Naive B cell (primary cell): ENCODE measurements at places on chromosomes 13 and 19.

- DNase-seq: no peak
Observed at GRCh38 chr13:29718694-29719093, 123.2 kb upstream of the SLC7A1 start.

- DNase-seq: no peak
Observed at GRCh38 chr19:43625918-43626579, 6.6 kb upstream of the ZNF428 start.

- peak; percentile 40 for DNase-seq
Observed at GRCh38 chr13:77696006-77696878, 1.2 kb upstream of the SLAIN1 start.

GRCh38 chr13:51523082-51523518 is 61.2 kb upstream of the WDFY2 start:
- no peak for DNase-seq

GRCh38 chr13:19685437-19685836 is 52.0 kb downstream of the MPHOSPH8 start:
- DNase-seq: no peak

DNA sequence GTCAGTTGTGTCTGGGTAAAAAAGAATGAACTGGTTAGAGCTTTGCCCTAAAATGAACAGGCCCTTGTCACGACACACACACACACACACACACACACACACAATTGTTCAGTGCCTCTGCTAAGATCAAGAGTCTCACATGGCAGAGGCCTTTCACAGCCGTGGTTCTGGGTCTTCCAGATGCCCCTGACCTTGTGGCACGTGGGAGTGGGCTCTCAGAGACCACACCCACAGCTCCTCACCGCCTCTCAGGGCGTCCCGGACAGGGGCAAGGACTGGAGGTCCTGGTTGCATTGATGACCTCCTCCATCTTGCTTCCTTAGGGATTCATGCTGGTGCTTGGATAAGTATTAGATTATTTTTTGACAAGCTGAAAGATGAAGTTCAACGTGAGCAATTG is 101.0 kb downstream of the HSPH1 start:
- no peak for DNase-seq

- peak; percentile 91 for DNase-seq
Observed at GRCh38 chr19:4342615-4343369, 570 bp upstream of the MPND start.

GRCh38 chr13:46195016-46195415 is 13.0 kb upstream of the LCP1 start:
- DNase-seq: no peak

- no peak for DNase-seq
Observed at GRCh38 chr19:8204961-8205360, 4.2 kb upstream of the CERS4 start.

DNA sequence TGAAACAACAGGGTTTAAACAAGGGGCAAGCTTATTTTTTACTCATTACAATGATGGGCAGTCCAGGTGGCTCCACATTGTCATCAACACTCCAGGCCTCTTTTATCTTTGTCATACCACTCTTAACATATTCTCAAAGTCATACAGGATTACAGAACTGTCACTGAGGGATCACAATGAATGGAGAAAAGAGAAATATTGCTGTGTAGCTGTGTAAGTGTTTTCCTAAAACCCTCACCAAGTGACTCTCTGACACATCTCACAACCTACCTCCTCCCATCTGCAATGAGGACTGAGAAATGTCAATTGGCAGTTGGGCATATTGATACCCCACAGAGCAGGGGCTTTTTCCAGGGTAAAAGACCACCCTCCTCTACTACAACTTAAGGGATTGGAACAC is 562.1 kb downstream of the TBC1D4 start:
- no peak for DNase-seq

- no peak for DNase-seq
Observed at GRCh38 chr19:12880551-12881171, 588 bp downstream of the DNASE2 start.

DNA sequence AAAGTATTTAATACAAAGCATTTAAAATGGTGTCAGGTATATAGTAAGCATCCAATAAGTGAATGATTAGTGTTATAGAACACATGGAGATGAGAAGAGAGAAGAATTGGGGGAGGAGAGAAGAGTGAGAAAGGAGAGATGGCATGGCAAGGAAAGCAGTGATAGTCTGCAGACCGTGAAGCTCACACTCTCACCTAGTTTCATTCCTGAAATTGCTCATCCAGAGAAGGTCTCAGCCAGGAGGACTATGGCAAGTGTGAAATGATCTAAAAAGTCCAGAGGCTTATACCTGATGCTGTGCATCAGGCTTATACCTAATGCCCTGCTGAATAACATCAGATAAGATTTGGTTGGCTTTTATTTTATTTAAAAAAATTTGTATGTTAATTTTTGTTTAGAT is 351.6 kb upstream of the KLF12 start:
- DNase-seq: no peak

GRCh38 chr13:29925457-29926097 is 75.2 kb upstream of the UBL3 start:
- no peak for DNase-seq

DNA sequence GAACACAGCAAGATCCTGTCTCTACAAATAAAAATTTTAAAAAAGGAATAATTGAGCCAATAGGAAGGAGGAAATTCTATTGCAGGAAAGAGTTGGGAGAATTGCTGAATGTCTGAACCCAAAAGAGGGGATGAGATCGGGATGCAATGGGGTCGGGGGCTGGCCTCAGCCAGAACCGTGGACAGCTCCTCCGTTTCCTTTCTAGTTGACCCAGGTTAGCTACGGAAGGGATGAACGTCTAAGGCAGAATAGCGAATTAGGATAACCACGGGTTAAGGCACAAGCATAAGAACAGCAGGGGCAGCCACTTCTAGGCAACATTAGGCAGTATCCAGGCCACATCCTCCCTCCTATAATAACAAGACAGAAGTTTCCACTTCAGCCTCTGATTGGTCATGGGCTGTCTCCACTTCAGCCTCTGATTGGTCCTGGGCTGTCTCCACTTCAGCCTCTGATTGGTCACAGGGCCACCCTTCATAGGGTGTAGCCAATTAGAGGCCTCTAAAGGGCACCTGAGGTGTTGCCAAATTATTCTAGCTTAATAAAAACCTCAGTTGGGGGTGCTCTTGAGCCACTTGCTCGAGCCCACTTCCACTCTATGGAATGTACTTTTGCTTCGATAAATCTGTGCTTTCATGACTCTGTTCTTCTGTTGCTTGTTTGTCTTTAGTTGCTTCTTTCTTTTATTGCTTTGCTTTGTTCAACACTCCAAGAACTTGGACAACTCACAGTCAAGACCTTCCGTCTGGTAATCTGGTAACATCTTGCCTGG is 24.9 kb upstream of the TPM4 start:
- DNase-seq: peak; percentile 29

DNA sequence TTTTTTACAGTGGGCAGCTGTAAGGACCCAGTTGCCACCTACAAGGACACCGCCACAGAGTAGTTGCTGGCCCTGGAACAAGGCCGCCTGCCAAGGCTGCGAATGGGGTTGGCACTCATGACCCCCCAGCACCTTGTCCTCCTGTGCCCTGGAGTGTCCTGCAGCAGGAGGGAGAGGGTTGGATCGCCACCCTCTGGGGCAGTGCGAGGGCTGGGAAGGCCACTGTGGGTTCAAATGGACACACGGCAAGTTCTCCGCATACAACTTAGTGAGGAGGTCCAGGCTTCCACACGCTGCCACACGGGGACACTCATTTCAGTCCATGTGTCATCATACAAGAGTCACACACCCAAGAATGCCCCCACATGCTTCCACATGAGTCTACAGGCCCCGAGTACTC is 978 bp downstream of the KLK8 start:
- DNase-seq: no peak

DNA sequence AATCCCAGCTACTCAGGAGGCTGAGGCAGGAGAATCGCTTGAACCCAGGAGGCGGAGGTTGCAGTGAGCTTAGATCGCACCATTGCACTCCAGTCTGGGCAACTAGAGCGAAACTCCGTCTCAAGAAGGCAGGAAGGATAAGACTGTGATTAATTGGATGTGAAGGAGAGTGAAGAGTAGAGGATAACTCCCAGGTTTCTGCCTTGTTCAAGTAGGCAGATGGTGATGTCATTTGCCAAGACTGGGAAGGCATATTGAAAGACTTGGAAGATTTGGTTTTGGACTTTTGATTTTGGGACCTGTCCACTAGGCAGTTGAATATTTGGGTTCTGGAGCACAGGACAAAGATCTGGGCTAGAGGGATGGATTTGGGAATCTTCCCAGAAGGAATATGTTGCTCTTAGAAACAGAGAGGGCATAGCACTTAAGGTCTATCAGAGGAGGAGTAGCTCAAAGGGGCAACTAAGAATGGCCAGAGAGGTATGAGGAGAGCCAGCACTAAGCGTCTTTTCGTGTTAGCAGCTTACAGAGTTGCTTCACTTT is 20.0 kb downstream of the GARRE1 start:
- DNase-seq: no peak

GRCh38 chr13:34721631-34722595 is 220.2 kb upstream of the NBEA start:
- no peak for DNase-seq

DNA sequence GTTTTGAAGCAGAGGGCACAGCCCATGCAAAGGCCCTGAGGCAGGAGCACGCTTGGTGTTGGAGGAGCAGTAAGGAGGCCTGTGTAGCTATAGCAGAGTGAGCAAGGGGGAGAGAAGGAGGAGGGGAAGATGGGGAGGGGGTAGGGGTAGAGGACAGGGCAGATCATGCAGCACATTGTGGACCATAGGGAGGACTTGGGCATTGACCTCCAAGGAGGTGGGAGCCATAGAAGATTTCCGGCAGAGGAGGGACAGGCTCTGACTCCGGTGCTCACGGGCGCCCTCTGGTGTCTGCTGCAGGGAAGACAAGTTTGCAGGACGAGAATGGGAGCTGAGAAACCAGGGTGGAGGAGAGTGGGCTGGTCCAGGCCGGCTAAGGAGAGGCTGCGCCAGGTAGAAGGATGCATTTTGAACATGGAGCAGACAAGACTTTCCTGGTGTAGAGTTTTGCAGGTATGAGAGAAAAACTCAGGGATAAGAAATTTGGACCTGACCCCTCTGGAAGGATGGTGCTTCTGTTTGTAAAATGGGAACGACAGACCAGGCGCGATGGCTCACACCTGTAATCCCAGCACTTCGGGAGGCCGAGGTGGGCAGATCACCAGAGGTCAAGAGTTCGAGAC is 13.7 kb upstream of the CREB3L3 start:
- peak; percentile 75 for DNase-seq

DNA sequence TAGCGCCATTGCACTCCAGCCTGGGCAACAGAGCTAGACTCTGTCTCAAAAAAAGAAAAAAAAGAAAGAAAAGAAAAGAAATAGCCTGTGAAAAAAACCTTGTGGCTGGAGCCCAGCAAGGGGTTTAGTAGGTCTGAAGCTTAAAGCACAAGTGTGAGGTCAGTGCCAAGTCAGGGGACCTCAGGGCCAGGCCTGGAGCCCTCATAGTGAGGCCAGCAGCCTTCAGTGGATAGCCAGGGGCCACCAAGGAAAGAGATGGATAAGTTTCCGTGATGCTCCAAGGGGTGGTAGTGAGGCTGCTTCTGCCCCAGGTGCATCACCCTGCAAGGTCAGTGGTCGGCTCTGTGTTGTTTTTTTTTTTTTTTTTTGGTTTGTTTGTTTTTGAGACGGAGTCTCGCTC is 12.9 kb downstream of the TINCR start:
- DNase-seq: no peak

- no peak for DNase-seq
Observed at GRCh38 chr13:40377783-40378182, 288.7 kb downstream of the FOXO1 start.

DNA sequence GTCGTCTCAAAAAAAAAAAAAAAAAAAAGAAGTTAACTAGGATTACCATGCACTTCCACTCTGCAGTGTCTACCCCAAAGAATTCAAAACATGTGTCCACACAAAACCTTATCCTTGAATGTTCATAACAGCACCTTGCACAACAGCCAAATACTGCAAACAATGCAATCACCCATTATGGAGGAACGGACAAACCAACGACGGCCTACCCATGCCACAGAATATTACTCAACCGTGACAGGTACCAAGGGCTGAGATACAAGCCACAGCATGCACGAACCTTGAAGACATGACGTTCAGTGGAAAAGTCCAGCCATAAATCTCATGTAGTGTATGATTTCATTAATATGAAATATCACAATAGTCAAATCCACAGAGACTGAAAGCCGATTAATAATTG is 3.0 kb upstream of the SHISA7 start:
- DNase-seq: no peak

DNA sequence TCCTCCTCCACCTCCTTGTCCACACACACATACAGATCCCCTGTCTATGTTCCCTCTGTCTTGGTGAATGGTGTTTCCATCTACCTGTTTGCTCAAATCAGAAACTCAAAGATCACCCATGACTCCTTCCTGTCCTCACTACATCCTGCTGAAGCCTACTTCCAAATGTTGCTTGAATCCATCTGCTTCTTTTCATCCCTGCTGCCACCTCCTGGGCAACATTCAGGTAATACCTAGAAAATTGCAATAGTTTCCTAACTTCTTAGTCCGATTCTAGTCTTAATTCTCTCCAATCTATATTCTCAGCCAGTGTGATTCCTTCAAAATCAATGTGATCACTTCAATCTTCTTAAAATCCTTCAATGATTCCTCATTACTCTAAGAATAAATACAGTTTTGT is 155.5 kb upstream of the STARD13 start:
- DNase-seq: no peak

- DNase-seq: peak; percentile 18
Observed at GRCh38 chr19:35557539-35558399, 5.7 kb downstream of the ATP4A start.

DNA sequence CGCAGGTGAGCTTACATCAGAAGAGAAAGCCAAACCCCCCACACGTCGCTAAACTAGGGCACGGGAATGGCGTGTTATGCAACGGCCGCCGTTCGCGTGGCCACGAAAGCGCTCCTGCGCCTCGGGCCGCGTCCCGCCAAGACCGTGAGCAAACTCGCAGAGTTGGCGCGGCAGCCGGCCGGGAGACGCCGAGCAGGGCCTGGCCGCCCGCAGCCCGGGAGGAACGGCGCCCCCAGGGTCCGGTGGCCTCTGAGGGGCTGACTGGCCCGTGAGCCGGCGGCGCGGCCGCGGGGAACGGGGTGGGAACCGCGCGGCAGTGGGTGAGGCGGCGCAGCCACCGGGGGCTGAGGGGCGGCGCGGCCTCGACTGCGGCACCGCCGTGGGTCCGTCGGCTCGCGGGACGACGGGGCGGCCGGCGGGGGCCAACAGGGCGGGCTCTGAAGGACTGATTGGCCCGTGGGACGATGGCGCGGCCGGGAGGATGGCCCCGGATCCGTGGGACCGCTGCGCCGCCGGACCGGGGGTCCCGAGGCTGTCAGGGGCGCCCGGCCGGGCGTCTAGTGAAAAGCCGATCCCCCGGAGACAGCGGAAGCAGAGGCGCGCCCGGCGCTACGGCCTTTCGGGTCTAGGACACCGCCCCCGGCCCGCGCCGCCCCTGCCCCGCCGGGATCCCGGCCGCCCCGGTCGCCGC is 903 bp downstream of the LATS2 start:
- DNase-seq: no peak

- DNase-seq: peak; percentile 72
Observed at GRCh38 chr19:53132141-53132991, at the start of gene ZNF415. TSS of gene ZNF415 (minus strand) at chr19:53132910. CDS start at chr19:53122676, 10,234 bp downstream.
